ENCODE measurements at places on chromosomes 1 and 21.
A peak's percentile ranks its signal among the peaks of the same experiment; 100 is the strongest.

- DNase-seq = no peak
These were observed 8.3 kb downstream of the SDE2 start for GRCh38 chr1:225990705-225991464.

DNA sequence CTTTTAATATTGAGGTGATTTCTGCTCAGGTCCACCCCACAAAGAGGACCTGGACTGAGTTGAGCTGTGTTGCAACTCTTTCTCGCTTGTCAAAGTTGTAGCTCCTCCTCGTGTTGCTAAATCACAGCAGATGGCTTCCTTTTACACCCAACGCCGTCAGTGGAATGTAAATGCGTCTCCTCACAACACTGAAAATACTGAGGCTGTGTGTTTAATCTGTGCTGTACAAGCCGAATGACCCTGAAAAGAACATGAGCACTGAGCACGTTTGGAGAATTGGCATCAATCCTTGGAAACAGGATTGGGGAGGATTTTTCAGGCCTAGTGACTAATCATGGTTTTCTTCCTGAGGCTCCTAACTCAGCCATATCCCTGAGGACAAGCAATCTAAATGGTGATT lies 196.0 kb downstream of the CRB1 start:
- DNase-seq = peak; percentile 50

- DNase-seq = no peak
These were observed 340.0 kb upstream of the DUSP10 start for GRCh38 chr1:222081859-222082258.

DNA sequence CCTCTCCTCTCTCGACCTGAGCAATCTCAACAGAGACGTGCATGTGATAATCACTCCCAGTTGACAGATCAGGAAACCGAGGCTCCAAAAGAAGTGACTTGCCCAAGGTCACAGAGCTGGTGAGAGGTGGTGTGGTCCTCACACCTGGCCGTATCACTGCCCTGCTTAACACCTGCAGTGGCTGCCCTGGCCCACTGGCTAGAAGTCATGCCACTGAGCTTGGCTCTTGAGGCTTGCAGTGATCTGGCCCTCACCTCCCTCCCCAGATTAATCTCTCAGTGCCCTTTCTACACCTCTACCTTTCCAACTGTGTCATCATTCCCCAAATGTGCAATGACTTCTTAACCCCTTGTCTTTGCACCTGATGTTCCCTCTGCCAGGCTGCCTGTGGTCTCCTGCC lies 38.8 kb downstream of the CDCP2 start:
- no peak for DNase-seq

GRCh38 chr1:21781815-21782348 lies 1.1 kb downstream of the USP48 start:
- no peak for DNase-seq

- no peak for DNase-seq
These were observed 66.9 kb downstream of the NFIA start for GRCh38 chr1:61149010-61149860.

- DNase-seq = no peak
These were observed 260.3 kb downstream of the GRIK3 start for GRCh38 chr1:36773827-36774541.

DNA sequence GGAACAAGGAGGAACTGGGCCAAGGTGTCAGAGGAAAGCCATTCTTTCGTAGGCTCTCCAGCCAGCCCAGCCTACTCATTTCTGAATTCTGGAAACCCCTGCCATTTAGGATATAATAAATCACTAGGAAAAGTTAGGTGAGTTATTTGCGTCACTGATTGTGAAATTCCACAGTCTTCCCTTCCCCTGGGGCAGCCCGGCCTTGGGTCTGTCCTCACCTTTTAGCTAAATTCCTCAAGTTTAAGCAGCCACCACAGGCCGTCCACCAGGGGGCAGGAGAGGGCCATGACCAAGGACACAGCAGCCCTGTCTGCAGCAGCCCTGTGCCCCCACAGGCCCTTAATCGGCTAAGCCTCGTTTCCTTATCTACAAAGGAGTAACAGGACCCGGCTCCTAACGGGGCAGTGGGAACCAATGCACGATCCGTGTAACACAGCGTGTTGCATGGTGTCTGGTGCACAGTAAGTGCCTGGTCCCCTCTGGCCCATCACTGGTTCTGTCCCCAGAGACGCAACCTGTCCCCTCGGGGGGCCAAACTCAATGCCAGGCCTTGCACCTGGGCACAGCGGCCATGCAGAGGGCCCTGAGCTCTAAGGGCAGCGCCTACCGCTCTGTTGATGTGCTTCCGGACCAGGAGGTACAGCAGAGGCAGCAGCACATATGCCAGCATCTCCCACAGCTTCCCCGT lies 18.1 kb downstream of the GPR157 start:
- no peak for DNase-seq

- no peak for DNase-seq
These were observed 66.6 kb downstream of the TRIM11 start for GRCh38 chr1:228339766-228340685.

GRCh38 chr1:47592296-47593012 lies 154.6 kb downstream of the FOXD2 start:
- DNase-seq = no peak

GRCh38 chr1:12565966-12566352 lies 52.1 kb downstream of the DHRS3 start:
- DNase-seq = no peak

DNA sequence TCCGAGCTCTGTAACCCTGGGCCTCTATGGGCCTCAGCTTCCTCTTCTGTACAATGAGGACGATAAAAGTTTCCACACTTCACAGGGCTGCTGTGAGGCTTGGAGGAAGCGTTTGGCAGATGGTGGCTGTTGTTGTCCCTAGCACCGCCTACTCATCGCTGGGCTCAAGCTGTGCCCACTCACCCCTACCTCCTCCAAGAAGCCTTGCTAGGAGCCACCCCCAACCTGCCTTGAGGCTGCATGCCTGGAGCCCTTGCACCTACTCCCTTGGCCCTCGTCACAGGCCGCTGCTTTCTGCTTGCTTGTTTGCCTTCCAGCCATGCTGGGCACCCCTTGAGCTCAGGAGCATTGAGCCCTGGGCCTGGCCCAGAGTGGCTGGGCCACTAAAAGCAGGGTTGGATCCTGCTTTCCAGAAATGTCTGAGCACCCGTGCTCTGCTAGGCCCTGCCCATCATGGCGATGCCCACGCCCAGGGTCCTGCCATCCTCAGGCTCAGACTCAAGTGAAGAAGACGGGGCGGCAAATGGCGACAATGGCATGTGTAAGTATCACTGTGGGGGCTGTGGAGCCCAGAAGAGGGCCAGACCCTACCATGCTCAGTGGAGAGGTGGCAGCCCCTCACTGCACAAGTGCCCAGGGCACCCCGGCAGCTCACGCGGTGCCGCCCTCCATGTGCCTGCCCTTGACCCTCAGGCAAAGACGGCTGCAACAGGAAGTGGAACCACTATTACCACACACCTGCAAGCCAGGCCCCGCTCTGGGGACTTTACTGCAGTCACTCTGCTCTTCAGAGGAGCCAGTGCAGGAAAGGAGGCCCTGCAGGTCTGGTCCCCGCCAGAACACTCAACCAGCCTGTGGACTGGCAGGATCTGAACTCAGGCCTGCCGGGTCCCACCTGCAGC lies 9.5 kb downstream of the SH3BGRL3 start:
- no peak for DNase-seq

- DNase-seq = no peak
These were observed 64.6 kb downstream of the RHOU start for GRCh38 chr1:228799924-228800323.

GRCh38 chr1:53546409-53547155 lies 87.4 kb downstream of the DMRTB1 start:
- DNase-seq = no peak

GRCh38 chr1:162391790-162392563 lies 10.4 kb downstream of the C1orf226 start:
- no peak for DNase-seq

GRCh38 chr1:114550336-114550735 lies 31.1 kb downstream of the BCAS2 start:
- no peak for DNase-seq

DNA sequence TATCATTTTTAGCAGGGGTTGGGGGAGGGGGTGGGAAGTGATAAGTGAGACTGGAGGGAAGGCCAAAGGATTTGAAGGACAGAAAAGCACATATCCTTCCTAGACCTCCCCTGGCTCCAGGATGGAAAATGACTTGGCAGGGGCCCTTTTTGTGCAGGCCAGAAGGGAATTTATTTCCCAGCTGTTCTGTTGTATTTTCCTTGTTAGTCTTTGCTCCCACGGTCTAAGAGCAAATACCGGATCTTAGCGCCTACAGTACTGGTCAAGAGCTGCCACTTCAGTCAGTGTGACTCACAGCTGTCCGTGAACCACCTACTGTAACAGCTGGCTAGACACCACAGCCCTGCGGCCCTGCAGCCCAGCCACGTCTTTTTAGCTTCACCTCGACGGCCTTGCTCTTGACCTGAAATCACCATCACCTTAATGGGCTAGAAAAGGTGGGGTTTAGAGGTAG lies 51.0 kb upstream of the ERRFI1 start:
- DNase-seq = no peak

DNA sequence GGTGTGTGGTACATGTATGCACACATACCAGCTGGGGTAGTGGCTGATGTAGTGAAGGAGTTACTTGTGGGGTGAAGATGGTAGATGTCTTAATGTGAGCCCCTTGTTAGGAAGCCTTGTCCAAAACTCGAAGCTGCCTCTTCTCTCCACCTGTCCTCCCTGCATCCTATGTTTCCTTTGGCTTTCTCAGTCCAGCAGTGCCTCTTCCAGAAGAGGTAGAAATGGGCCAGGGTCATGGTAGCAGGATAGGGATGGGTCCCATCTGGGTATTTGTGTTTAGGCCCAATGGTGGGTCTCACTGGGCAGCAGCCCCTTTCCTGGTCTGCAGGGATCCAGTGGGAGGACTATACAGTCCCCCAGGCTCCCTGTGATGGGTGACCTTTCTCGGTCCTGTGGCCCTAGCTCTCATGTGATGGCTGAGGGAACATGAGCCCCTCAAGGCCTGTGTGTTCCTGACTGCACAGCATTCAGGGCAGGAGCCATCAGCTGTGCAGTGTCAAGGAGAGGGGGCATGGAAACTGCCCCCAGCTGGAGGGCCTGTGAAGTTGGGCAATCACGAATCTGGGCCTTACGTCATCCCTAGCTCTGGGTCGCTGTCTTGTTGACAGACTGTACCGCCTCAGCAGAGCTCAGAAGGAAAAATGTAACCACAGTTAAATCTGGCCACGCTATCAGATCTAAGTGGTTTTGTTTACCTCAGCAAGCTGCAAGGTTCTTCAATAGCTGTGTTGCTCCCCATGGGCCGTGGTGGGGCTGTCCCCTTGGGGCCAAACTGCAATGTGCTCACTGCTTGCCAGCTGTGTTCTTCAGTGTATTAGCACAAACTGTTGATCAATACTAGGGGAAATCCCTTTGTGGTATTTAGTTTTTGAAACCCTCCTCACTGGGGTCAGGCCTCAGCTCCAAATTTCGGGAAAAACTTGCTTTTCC lies 82.7 kb downstream of the NOS1AP start:
- no peak for DNase-seq

DNA sequence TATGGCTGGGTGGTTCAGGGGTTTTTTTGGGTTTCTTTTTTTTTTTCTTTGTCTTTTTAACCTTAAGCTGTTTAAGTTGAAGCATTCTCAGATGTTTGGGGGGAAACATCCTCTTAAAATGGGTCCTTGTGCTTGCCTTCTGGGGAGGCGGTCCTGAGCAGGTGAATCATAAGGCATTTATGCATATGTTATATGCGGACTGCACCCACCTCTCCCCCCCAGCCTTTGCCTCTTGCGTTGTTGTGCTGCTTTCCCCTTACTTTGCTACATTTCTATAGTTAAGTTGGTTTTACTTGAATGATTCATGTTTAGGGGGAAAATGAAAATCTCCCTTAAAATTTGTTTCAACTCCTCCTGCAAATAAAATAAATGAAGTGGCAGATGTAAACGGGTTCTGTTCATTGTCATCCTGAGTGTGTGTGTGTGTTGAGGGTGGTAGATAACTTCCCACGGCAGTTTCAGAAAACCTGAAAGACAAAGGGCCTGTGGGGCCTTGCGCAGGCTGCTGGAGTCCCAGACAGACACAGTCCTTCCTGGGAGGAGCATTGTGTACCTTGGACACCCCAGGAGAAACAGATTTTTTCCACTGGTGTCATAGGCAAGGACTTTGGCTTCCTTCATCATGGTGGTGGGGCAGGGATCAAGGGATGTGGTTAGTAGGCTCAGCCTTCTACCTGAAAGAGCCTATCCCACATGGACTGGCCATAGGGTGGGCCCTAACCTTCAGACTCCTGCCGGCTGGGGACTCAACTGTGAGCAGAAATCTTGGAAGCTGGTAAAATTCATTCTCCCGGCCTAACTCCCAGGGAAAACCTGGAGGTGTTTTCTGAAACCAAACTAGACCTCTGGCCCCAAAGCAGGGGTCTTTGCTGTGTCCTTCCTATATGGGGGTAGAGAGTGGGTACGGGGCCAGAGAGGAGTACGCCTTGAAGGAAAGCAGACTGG lies 926 bp upstream of the SH3D21 start:
- no peak for DNase-seq

DNA sequence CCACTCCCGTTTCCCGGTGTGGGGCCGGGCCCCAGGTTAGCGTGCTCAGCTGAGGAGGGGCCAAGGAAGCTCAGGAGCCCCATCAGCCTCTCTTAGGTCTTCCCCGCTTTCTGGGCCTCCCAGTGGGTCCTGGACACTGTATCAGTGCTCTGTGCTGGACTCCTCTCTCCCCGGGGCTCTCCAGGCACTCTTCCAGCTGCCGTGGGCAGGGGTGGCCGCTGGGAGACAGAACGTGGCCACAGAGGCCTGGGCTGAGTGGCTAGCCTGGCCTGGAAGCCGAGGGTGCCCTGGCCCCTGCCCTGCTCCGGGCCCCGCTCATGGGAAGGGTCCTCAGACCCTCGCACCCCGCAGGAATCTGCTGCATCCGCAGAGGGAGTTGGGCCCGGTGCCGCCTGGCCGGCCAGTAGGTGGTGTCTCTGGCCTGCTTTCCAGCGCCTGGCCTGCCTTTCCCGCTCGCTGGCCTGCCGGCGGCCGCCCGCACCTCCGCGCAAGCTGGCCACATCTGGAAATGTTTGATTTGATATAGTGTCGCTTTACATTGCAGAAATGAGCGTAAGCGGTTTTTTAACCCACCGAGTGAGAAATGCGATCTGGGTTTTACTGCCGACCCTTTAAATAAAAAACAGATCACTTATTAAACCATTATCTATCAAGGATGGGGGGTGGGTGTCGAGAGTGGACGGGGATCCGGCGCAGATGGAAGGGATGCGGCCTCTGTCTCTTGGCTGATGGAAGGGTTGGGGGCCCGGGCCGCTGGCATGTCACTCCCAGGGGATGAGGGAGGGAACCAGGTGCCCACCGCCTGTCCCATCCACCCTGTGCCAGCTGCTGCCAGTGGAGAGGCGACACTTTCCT lies 74.4 kb upstream of the TTC34 start:
- DNase-seq = no peak

- no peak for DNase-seq
These were observed 34.0 kb downstream of the CHAF1B start for GRCh38 chr21:36419241-36419640.

GRCh38 chr1:9427388-9427787 lies 111.9 kb upstream of the SLC25A33 start:
- DNase-seq = no peak

- no peak for DNase-seq
These were observed 1757.9 kb downstream of the BRINP3 start for GRCh38 chr1:188719735-188720134.

- DNase-seq = no peak
These were observed 51.8 kb upstream of the GFI1 start for GRCh38 chr1:92538413-92539061.

All from NCI-H2081 treated with DMSO at 0.1 percent for 48 hours (cell line).